NCI-H524 (cell line): ENCODE measurements at places on chromosomes 4 and X.

DNA sequence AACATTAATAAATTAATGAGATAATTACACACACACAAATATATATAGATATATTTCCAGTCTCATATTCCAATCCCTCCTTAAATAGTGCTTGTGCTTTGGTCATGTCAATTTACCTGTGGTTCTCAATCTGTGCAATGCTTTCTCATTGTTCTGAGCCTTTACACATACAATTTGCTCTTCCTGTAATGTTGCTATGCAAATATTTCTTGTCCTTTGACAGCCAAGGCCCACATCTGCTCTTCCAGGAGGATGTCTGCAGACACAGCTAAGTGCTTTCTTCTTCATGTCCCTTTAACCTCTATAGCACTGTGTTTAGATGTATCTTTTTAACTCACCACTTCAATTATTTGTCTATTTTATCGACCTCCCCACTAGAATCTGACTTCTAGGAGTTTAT lies 67.3 kb upstream of the RAPGEF2 start:
- no peak for DNase-seq

DNA sequence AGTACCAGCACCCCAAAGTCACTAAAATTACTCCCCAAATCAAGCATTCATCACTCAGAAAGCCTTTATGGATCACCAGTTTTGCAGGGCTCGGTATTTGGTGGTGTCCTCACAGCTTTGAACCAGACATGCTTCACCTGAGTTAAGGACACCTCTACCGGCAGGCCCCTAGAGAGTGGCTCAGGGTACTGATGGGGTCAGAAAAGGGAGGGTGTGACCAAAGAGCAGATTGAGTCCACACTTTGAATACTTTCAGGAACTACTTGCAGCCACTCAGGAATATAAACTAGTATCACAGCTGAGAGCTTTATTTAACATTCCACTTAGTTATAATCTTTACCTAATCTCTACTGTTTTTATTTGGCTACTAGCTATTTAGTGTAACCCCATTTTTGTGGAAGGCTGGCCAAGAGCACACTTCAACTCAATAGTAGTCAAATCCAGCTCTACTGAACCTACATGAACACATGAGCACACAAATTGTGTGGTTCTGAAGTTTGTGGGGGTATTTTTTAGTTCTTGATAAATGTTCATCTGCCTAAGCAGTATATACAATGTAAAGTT lies 109.6 kb upstream of the SPRY1 start:
- no peak for DNase-seq

DNA sequence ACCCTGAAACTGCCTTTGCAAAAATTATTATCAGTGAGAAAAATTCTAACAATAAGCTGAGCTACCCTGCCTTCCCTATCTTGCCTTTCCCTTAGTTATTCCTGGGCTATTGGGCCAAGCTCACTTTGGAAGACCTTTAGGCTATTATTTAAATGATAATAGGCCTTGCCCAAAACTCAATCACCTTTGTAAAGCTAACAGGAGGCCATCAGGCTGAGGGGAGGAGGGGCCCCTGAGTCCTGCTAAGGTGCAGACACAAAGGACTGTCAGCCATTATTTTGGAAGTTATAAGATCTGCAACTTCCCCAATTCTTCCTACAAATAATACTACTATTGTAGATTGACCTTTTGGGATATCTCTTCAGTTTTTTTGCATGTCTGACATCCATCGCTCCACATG lies 278.8 kb upstream of the DIAPH2 start:
- no peak for DNase-seq

GRCh38 chr4:43373201-43373600 lies 480.7 kb downstream of the GRXCR1 start:
- DNase-seq = no peak

DNA sequence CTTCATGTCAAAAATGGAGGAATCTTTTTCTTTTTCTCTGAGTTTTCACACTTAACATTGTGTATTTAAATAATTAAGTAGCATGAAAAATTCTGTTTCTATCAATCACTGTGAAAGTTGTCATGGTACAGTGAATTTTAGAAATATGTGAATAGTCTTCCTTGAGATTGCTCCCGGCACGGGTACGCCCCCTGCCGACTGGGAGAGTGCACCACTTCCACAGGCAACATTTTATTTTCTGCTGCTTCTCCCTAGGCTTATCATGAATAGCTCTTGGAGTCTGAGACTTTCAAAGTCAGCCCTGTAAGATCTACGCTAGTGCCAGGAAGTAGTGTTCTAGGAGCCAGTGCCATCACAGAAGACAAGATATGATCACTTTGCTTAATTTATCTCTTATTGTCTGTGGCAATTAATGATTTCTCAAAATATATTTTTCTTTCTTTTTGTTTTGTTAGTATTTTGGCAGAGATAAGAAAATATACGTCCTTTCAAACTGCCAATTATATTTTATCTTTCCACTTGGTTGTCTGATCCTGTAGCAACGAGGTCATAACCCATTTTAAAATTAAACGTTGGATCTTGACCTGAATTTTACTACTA lies 763.8 kb upstream of the AADAT start:
- DNase-seq = peak; percentile 12

DNA sequence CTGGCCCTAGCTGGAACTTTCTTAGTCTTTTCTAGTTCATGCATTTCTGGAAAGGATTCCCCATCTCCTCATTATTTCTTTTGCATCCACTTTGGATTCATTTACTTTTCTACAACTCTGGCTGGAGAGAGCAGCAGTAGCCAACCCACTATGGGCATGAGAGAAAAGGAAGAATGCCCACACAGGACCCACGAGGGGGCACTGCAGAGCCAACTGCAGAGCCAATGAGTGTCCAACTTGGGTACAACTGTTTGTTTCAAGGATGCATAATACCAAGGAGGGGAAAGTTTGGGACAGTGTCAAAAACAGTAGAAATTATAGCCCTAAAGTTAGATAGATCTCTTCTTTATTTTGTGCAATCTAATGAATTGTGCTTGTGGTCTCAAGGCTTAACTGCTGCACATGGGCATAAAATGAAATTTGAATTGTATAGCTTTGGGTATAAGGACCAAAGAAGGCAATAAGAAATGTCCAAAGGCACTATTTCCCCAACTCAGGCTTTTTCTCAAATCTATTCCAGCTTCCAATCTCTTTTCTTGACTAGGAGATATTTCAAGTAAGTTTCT lies 230.6 kb downstream of the NSUN7 start:
- DNase-seq = peak; percentile 3

DNA sequence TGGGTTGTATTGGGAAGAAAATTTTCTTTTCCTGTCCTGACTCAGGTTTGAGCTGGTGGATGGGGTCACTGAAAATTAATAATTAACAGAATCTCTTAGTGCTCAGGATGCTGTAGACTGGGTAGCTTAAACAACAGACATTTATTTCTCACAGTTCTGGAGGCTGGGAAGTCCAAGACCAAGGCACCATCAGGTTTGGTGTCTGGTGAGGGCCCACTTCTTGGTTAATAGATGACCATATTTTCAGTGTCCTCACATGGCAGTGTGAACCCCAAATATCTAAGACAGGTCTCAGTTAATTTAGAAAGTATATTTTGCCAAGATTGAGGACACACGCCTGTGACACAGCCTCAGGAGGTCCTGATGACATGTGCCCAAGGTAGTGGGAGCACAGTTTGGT lies 31.1 kb downstream of the HERC6 start:
- no peak for DNase-seq

DNA sequence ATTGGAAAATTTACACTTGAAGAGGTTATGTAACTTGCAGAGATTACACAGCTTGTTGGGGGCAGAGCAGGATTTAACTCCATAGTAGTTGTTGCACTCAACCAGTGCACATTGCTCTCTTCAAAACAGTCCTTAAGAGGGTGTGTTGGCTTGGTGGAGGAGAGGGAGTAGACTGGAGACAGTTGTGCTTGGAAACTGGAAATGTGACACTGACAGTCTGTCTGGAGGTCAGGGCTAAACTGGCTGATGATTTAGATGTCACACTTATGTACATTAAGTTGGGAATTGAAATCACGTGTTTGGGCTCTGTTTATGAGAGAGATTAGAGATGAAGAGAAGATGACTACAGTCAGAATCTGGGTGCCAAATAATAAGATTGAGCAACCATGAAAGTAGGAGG lies 32.9 kb downstream of the CCSER1 start:
- DNase-seq = no peak

GRCh38 chr4:108443585-108443984 lies 176.8 kb upstream of the RPL34 start:
- DNase-seq = no peak

DNA sequence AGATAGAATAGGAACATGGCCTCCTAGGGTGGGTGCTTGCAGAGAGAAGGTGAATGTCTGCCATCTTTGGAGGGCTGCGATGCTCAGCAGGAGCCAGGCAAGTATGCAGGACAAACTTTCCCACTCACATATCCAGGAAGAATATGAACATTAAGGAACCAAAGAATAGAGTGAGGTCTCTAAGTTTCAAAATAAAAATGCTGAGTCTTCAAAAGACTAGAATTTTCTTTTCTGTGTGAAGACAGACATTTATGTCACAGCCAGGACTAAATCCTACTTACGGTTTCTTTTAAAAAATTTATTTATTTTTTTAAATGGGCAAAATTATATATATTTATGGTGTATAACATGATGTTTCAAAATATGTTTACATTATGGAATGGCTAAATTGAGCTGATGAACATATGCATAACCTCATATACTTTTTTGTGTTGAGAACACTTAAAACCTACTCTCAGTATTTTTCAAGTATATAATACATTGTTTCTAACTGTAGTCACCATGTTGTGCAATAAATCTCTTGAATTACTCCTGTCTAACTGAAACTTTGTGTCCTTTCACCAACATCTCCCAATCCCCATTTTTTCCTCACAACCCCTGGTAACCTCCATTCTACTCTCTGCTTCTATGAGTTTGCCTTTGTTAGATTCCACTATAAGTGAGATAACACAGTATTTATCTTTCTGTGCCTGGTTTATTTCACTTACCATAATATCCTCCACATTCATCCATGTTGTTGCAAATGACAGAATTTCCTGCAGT lies 177.8 kb upstream of the HAND2 start:
- no peak for DNase-seq

DNA sequence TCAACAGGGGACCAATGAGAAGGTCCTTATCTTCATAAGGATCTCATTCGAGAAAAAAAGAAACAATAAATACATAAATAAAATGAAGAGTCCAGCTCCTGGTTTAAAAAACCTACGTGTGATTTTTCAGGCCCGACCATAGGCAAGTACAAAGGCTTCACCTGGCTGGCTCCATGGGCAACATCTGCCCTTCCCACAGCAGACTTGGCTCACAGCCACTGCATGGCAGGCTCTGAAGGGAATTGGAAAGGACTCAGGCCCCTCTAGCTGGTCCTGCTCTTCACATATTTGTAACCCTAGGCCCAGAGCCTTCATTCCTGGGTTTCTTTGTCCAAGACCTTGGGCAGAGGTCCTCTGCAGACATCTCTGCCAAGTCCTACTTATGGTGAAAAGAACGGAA lies 228.1 kb downstream of the QDPR start:
- DNase-seq = no peak
